Activated CD8-positive, alpha-beta memory T cell treated with anti-CD3 and anti-CD28 coated beads for 36 hours (primary cell): ENCODE measurements at places on chromosomes 1 and 21. TPM values are rescaled to one million over a fixed set of nuclear protein-coding genes. Genes with fewer than 3 reads are reported as not detected.

Gene FAM131C
- total RNA-seq, result 0.15 TPM

Gene PLXNA2
- 0.36 TPM for total RNA-seq

Gene AMY1B
- total RNA-seq, result not detected

Gene CALML6
- total RNA-seq, result 0.72 TPM

Gene GBP2
- total RNA-seq, result 197 TPM

Gene APCS
- total RNA-seq, result not detected

Gene ZFP69
- 3.0 TPM for total RNA-seq

Gene NCDN
- 44.0 TPM for total RNA-seq

Gene LEFTY2
- not detected for total RNA-seq

Gene UTS2
- not detected for total RNA-seq

Gene OPTC
- total RNA-seq, result not detected

Gene OR2T1
- not detected for total RNA-seq

Gene CYP2J2
- total RNA-seq, result 0.70 TPM

Gene NID1
- 0.08 TPM for total RNA-seq

Gene SLC35F3
- total RNA-seq, result 9.0 TPM

Gene MMEL1
- total RNA-seq, result 0.42 TPM

Gene WNT3A
- not detected for total RNA-seq

Gene CSTB
- 44.0 TPM for total RNA-seq

Gene PSMA5
- total RNA-seq, result 233 TPM

Gene TTLL7
- 1.8 TPM for total RNA-seq

Gene S100B
- total RNA-seq, result 0.91 TPM

Gene HFM1
- not detected for total RNA-seq

Gene TCHH
- total RNA-seq, result 0.17 TPM

Gene CLDN14
- total RNA-seq, result not detected

Gene GSTM1
- total RNA-seq, result not detected

Gene TMOD4
- total RNA-seq, result 0.78 TPM

Gene VPS72
- 80.3 TPM for total RNA-seq

Gene ELAVL4
- not detected for total RNA-seq

Gene MX2
- total RNA-seq, result 9.5 TPM

Gene LIN28A
- total RNA-seq, result not detected

Gene ATP6V1G3
- total RNA-seq, result not detected

Gene MCOLN2
- total RNA-seq, result 103 TPM

Gene MROH9
- total RNA-seq, result not detected

Gene HAO2
- total RNA-seq, result not detected

Gene TBX19
- 0.82 TPM for total RNA-seq

Gene KISS1
- total RNA-seq, result not detected

Gene PTGFR
- not detected for total RNA-seq

Gene ZMYND12
- 0.34 TPM for total RNA-seq

Gene C1orf115
- 0.13 TPM for total RNA-seq

Gene C4BPA
- total RNA-seq, result not detected

Gene KRTAP12-2
- not detected for total RNA-seq

Gene KRTAP20-3
- total RNA-seq, result not detected

Gene ADAMTS1
- 0.08 TPM for total RNA-seq

Gene ST6GALNAC5
- total RNA-seq, result not detected

Gene CLEC20A
- not detected for total RNA-seq

Gene PCSK9
- not detected for total RNA-seq

Gene DCST1
- total RNA-seq, result not detected

Gene OR2G2
- not detected for total RNA-seq

Gene RHD
- total RNA-seq, result not detected

Gene LCE2B
- total RNA-seq, result not detected

Gene RAVER2
- 7.0 TPM for total RNA-seq

Gene CACNA1S
- total RNA-seq, result not detected

Gene RBM34
- 116 TPM for total RNA-seq

Gene RIMKLA
- total RNA-seq, result 6.1 TPM

Gene SERPINC1
- not detected for total RNA-seq

Gene RAB42
- total RNA-seq, result not detected

Gene POU3F1
- total RNA-seq, result 0.08 TPM

Gene ERRFI1
- total RNA-seq, result 3.2 TPM
